ENCODE measurements at places on chromosomes 3 and 15.

GRCh38 chr3:188058569-188059184, 95.3 kb upstream of the LPP start:
- DNase-seq: no peak

- DNase-seq: no peak
These were observed 485.2 kb upstream of the PROK2 start for GRCh38 chr3:72270072-72270681.

DNA sequence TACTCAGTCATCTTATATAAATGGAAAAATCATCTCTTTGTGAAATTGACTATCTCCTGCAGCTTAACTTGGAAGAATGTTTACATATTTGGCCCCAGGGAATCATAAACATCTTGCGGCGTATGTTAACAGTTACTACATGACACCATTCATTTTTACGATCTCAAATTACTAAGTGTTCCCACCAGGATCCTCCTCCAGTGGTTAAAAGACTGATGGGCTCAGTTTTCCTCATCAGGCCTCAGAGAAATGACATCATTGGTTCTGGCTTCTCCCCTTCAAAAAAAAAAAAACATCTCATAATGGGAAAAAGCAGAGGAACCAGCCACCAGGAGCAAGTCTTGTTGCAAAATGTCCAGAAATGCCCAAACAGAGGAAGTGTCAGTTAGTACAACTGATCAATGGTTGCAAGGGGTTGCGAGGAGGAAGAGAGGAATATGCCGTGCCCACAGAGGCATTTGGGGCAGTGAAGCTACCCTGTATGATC, 70.5 kb upstream of the LIPC start:
- no peak for DNase-seq

DNA sequence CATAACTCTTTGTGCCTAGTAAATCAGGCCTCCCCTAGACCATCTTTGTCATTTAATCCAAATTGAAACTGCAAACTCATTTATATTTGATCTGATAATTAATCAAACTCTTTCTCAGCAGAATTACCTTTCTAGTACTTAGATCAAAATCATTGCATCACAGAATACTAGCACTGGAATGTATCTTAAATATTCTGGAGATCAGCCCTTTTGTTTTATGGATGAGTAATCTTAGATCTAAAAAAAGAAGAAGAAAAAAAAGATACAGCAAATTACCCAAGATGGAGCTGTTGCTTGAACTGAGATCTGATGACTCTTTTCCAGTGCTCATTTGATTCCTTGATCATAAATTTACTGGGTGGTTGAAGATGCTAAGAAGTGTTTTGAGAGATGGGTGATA, 47.9 kb downstream of the NAALADL2 start:
- no peak for DNase-seq

GRCh38 chr3:20405744-20406143, 219.7 kb upstream of the SGO1 start:
- DNase-seq: no peak

- DNase-seq: no peak
These were observed 50.3 kb downstream of the SYNPR start for GRCh38 chr3:63328365-63328764.

DNA sequence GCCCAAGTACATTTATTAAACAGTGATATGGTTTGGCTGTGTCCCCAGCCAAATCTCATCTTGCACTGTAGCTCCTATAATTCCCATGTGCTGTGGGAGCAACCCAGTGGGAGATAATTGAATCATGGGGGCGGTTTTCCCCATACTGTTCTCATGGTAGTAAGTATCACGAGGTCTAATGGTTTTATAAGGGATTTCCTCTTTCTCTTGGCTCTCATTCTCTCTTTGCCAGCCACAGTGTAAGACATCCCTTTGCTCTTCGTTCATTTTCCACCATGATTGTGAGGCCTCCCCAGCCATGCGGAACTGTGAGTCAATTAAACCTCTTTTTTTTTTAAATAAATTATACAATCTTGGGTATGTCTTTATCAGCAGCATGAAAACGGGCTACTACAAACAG, 228.0 kb upstream of the TP63 start:
- no peak for DNase-seq

GRCh38 chr15:74838137-74838516, 4.8 kb downstream of the ULK3 start:
- DNase-seq: no peak

DNA sequence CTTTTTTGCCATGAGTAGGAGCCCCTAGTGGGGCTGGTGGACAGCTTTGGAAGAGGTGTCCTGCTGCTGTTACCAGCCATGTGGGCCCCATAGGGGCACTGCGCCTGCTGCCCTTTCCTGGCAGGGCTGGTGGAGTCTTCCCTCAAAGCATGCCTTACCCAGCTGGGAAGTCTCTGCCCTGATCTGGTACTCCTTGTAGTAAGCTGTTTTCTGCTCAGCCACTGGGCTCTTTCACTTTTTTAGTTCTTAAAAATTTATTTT, 26.2 kb downstream of the HMCES start:
- DNase-seq: no peak

DNA sequence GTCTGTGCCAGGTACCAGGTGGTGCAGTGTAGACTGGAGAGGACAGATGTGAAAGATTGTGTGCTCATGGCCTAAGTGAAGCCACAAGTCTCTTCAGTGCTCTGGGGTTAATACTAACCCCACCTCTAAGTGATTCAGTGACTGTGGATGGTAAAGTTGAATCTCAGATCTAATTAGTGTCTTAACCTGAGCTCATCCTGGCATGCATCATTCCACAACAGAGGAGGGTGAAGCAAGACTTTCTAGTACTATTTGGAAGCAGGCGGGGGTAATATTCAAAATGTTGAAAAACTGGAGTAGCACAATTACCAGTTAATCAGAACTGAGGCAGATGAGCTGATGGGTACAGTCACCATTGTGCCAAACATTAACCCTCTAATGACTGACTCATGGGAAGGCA, 2.8 kb upstream of the MESD start:
- DNase-seq: no peak

- DNase-seq: no peak
These were observed 46.5 kb upstream of the ARPP19 start for GRCh38 chr15:52615302-52615701.

DNA sequence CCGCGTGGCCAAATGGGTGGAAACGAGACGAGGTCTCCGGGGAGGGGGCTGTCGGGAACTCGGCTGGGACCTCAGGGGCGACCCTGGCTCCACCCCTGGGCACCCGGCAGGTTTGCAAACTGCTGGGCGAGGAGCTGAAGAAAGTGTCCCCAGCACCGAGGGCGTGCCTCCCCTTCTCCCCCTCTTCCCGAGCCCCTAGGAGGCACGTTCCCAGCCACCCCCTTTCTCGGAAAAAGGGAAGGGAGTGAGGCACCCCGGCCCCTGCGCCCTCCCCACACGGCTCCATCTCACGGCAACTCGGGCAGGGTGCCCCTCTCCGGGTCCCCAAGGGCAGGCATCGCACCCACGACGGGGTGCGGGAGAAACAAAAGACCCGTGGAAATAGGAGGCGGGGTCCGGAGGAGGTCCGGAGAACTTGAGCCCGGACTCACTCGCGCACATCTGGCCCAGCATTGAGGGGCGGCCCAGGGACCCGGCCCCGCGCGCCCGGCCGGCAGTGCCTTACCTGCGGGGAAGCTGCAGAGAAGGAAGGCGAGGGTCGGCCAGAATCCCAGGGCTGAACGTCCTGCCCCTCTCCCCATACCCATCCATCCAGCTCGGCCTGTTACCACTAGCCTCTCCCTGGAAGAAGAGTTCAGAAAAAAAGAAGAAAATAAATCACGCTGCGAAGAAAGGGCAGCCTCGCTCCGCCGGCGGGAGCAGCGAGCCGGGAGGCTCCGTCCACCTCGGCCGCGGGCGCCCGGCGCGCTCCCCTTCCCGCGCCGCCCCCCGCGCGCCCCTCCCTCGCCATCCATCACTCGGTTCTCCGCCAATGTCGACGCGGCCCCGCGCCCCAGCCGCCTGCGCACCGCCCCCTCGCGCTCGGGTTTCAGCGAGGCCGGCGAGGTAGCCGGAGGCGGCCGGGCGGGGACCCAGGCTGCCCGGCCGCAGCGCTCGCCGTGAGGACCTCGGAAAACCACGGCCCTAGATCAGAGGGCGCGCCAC, 16.3 kb downstream of the RGMA start:
- DNase-seq: no peak

DNA sequence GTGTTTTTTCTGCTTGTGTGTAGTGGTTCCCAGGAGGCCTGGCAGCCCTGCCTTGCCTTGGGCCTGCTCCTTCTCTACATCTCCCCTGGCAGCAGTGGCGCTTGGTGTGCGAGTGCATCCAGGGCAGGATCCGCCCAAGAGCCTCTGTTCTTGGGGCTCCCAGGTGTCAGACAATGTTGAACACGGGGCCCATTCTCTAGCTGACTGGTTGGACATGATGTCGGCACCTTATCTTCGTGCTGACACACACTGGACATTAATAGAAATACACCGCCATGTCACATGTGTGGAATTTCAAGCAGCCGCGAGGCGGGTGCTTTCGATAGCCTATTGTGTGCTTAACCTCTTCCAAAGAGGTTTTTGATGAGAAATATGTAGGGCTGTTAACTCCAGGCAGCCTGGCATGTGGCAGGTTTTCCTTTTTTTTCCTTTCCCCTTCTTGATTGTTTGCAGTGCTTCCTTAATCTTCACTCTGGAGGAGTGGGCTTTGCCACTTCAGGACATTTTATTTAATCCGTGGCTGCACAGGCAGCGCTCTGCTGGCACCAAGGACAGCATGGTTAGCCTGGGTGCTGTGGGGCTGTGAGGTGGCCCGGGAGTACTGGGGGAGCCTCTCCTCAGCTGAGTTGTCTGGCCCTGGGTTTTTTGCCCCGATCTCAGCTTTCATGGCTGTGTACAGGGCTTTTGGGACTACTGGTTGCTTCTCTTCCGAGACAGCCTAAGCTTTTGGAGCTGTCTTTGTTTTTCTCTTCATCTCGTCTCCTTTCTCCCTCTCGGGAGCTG, 42.5 kb downstream of the CHCHD6 start:
- no peak for DNase-seq

DNA sequence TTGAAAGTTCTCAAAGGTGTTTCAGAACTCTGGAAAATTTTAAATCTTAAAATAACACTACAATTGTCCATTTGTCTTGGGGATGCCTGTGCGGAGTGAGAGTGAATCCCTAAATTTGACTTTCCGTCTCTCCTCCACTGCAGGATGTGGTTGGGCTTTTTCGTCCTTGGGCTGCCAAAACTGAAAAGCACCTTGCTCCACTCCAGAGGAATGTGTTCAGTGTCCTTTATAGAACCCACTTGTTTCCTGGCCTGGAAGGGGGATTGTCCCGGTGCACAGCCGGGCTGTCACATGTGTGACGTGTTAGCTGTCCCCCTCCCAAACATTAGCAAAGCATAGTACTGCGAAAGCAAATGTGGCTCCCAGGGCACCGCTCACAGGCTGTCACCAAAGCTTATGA, 69.6 kb upstream of the ATP10A start:
- no peak for DNase-seq

- no peak for DNase-seq
These were observed 66.5 kb downstream of the PLXNA1 start for GRCh38 chr3:127049393-127049792.

GRCh38 chr3:184639351-184639750, 72.5 kb downstream of the MAGEF1 start:
- DNase-seq: no peak

GRCh38 chr3:161550491-161551195, 54.0 kb downstream of the OTOL1 start:
- no peak for DNase-seq

- DNase-seq: no peak
These were observed 79.2 kb upstream of the KLF13 start for GRCh38 chr15:31247404-31247803.

GRCh38 chr3:15049584-15049983, 15.5 kb downstream of the MRPS25 start:
- DNase-seq: no peak

DNA sequence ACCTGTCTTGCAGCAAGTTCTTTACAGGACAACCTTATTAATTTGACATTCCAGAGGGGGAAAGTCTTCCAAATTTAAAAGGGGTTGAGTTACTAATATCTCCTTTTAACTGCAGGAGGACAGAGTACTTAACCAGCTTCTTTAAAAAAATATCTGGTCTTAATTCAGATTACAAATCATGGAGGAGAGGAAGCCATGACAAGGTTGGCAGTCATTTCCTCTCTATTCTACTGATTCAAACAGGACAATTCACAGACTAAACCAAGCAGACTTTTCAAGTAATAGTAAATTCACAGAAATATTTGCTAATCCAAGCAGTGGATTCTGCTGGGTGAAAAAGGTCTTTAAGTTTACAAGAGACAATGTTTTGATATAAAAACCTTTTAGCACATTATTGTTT, 185.3 kb downstream of the CFAP20DC start:
- DNase-seq: no peak

DNA sequence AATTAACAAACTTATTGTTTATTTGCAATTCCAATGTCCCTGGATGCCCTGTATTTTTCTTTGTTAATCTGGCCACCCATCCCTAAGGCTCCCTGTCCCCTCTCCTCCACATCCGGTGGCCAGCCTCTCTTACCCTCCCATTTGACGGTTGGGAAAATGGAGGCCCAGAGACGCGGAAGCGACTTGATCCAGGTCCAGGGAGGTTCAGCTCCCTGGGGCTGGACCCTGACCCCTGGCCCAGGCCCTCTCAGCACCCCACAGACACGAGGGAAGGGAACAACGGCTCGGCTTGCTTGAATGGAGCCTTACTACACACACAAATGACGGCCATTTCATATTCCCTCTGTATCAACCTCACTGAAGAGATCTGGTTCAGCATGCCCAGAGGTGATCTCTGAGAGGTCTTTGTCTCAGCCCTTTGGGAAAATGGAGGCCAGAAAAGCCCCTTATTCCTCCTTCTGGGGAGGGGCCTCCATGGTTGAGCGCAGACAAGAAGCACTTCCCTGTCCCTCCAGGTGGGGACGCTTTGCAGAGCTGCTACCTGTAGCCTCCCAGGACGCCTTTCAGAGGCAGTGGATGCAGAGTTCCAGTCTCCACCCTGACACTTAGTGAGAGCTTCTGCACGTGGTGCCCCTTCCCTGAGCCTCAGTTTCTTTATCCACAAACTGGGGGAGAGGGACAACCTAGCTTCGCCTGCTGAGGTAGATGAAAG, 82.1 kb downstream of the ATP2B2 start:
- no peak for DNase-seq

- no peak for DNase-seq
These were observed 5.9 kb upstream of the EDEM1 start for GRCh38 chr3:5181469-5182141.

- no peak for DNase-seq
These were observed 102.4 kb downstream of the NR1D2 start for GRCh38 chr3:24047513-24047912.

DNA sequence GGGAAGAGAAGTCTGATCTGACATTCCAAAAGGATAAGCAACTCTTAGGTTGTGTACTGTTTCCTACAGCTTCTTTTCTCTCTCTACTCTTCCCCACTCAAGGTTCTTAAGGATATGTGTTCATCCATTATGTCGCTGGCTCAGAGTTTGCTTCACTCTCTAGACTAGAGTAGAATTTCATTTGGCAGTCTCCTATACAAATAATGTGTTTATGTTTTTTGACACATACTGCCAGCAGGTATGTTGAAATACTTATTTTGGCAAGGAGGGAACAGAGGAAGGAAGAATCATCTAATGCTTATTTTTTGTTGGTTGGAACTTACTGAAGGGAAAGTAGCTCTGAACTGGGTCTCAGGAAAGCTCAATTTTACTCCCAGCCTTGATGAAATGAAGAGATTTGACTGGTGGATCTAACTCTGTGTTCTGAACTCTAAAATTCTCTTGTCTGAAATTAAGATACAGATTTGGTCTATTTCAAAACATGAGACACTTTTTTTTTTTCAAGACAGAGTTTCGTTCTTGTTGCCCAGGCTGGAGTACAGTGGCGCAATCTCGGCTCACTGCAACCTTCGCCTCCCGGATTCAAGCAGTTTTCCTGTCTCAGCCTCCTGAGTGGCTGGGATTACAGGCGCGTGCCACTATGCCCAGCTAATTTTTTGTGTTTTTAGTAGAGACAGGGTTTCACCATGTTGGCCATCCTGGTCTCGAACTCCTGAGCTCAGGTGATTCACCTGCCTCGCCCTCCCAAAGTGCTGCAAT, 7.6 kb upstream of the EMC3 start:
- DNase-seq: no peak

Measured in CD4-positive, CD25-positive, alpha-beta regulatory T cell (primary cell).